ENCODE measurements at places on chromosomes 4 and X.

- no peak for DNase-seq
Measured at GRCh38 chr4:110610940-110611831, 11.7 kb downstream of the PITX2 start.

- DNase-seq: no peak
Measured at GRCh38 chr4:184669251-184669650, 19.7 kb downstream of the PRIMPOL start.

- no peak for DNase-seq
Measured at GRCh38 chr4:182246401-182247205, 3.4 kb downstream of the TENM3 start.

- no peak for DNase-seq
Measured at GRCh38 chrX:44945736-44946135, 72.7 kb downstream of the KDM6A start.

Measured in NCI-H146 (cell line).